ENCODE measurements at places on chromosomes 5 and 9.

- DNase-seq: no peak
Measured at GRCh38 chr9:135291165-135291564, 188.4 kb upstream of the PPP1R26 start.

DNA sequence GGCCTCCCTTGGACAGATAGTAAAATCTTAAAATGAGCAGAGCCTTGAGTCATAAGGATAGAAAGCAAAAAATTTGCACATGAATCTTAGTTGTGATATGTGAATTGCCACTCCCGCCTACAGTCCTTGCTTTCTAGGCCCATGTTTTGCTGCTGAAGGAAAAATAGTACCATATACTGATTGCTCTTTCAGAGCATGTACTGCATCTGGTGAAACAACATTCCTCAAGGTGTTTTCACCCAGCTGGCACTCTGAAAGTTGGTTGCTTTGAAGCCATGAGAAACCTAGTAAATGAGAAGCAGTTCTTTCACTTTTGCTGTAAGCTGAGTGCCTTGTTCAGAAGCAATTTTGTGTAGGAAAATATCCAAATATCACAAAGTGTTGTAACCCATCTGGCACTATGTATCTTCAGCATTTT lies 10.3 kb downstream of the CDC37L1 start:
- DNase-seq: no peak

DNA sequence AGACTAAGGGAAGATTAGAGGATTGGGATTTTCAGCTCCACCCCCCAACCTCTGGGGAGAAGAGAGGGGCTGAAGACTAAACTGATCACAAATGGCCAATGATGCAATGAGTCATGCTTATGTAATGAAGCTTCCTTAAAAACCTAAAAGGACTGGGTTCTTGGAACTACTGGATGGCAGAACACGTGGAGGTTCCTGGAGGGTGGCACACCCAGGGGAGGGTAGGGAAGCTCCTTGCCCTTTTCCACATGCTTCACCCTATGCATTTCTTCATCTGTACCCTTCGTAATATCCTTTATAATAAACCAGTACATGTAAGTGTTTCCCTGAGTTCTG lies 48.6 kb downstream of the ARHGEF28 start:
- DNase-seq: no peak

DNA sequence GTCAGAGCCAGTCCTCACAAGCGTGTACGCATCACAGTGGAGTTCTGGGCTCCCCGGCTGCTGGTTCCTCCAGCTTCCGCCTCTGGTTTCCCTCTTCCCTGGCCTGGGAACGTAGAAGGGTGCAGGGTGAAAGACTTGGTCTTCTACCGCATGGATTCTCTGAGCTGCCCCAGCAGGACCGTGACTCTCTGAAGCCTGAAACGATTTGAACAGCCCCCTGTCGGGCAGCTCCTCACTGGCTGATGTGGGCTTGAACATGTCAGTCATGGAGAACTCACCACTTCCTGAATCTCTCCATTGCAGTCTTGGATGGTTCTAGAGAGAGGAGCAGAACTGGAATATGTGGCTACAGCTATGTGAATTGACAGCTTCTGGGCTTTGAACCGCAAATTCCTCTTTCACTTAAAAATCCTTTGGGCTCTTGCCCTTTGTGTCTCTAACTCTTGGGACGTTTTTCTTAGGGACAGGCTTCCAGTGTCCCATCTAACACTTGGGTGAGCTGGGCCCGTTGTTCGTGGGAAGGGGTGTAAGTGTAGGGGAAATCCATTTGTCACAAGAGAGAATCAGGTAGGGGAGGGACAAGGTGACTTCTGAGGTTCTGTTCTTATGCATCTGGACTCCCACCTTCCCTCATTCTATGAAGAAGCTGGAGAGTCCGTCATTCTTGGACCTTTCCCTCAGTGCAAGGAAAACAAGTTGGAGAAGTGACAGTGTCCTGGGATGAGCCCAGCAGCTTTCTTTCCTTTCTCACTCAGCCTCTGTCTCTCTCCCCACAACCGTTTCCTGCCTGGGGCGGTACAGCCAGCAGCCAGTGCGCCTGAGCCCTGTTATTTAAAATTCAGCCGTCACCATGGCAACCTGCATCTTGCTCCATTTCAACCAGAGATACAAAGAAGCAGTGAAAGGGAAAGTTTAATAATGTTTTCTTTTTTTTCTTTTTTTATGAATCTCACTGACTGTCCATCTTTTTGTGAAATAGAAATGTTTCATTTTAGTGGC lies 84.7 kb downstream of the PTTG1 start:
- DNase-seq: peak; percentile 49

GRCh38 chr5:117713585-117714198 lies 1139.1 kb upstream of the SEMA6A start:
- no peak for DNase-seq

GRCh38 chr5:136676685-136677084 lies 311.3 kb upstream of the TRPC7 start:
- DNase-seq: no peak

- DNase-seq: no peak
Measured at GRCh38 chr5:82942083-82942881, 134.9 kb downstream of the TMEM167A start.

- DNase-seq: no peak
Measured at GRCh38 chr5:24391816-24392215, 253.0 kb downstream of the CDH10 start.

DNA sequence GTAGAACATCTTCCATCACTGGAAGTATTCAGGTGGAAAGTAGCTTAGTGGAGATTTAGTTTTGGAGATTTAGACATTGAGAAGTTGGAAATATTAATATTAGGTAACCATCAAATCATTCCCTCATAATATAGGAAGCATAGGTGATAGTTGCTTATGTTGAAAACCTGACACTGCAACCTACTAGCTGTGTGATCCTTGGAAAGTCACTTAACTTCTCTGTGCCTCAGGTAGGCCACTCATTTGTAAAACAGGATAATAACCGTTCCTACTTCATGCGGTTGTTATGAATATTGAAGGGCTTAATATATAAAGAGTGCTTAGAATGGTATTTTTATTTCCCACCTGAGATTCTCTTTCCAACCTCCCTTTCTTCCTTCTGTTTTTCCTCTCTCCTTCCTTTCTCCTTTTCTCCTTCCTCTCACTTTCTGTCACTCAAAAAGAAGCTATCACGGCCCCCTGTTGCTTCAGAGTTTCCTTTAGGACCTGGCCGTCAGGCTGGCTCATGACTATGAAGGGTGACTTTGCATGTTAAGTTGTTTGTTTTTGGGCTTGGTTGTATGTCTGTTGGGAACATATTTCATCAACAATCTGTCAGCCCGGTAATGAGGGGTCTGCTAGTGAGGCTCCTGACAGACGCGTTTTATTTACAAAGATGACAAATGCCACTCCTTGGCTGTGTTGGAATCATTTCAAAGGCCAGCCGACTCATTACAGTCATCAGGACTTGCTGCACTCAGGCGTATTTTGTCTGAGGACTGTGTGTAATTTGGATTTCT lies 31.0 kb downstream of the DOCK2 start:
- DNase-seq: no peak

DNA sequence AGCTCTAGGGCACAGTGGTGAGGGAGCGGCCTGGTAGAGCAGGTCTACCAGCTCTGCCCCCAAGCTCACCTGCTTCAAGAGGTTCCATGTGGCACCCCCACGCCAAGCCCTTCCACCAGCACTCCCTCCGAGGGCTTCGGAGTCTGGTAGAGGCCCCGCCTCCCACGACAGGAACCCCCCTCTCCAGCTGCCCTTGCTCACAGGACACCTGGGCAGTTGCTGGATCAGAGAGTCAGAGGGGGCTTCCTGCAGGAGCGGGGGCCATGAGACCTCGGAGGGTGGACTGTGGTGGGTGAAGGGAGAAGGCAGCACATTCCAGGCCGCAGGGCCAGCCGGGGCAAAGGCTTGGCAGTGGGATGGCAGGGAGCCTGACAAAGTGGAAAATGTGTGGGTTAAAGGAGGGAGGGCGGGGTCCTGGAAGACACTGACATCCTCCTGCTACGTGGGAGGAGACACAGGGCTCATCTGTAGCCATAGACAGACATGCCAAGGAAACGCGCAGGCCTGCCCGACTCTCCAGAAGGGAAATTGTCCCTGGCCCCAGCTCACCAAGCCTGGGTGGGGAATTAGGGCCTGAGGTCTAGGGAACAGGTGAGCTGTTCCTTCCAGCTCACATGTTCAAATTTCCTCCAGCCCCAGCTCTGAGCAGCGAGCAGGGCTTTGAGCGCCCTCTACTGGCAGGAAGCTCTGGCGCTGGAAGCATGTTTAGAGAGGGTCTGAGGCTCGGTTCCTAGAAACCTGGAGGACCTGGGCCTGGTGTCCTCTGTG lies 74.2 kb downstream of the NTNG2 start:
- peak; percentile 54 for DNase-seq

DNA sequence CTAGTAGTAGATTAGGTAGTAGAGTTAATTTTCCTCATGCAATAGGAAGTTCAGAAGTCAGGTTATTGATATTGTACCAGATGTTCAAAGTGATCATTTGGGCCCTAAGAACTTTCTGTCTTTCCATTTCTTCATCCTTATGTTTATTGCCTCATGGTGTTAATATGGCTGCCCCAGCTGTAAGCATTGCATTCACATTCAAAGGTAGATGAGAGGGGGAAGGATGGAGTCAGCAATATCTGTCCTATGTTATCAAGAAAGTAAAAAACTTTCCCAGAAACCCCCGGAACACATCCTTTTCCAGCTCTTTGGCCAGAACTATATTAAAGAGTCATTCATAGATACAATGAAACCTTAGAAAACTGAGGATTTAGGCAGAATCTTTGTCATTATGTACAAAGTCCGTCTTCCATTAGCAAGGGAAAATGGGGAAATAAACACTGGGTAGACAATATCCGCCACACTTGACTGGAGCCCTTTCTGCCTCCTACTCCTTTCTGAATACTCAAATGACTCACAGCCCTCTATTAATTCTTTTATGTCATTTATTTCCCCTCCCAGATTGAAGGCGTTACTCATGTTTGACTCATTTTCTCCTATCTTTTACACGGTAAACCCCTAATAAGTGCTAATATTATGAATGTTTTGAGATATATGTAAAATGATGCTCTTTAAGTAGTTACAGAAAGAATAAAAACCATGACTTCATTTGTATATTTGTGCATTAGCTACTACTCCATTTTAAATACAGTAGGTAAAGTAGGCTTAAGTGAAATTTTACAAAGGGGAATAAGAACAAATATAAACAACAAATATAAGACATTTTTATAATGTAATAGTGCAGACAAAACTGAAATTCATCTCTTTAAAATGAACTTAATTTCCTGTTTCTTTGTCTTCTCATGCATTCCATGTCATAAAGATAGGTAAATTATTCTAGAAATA lies 127.6 kb downstream of the SLF1 start:
- no peak for DNase-seq

DNA sequence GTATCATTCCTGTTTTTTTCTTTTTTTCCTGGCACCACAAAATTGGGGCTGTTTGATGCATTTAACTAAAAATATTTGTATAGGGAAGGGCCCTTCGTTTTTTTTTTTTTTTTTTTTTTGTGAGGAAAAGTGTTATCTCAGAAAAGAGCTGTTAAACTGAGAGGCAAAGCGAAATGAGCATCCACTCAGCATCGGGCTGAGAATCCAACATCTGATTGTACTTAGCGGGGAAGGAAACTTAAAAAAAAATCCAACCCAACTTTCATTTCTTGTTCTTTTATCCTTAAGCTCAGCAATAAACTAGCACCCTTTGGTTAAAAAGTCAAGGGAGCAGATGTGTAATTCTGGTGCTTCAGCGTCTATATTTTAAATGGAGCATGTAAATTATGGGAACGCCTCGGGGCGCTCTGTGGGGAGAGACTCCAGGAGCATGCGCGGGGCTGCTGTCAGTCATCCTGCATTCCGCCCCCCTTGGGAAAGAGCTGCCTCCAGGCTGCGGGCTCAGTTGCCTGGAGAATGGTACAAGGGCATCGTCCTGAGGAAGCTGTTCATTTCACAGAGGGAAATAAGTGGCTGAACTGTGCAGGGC lies 33.3 kb downstream of the DMRT2 start:
- DNase-seq: no peak

- no peak for DNase-seq
Measured at GRCh38 chr5:178931846-178932760, 8.9 kb upstream of the ZNF454 start.

- DNase-seq: no peak
Measured at GRCh38 chr9:92763721-92764380, 782 bp downstream of the BICD2 start.

GRCh38 chr5:59107692-59108091 lies 524.8 kb downstream of the RAB3C start:
- DNase-seq: no peak

GRCh38 chr5:100434815-100435214 lies 100.4 kb upstream of the FAM174A start:
- DNase-seq: no peak

GRCh38 chr5:12343558-12343957 lies 439.3 kb upstream of the CTNND2 start:
- DNase-seq: no peak
